ENCODE measurements at places on chromosomes 12 and 14.

GRCh38 chr12:53866727-53867126 lies 71.9 kb upstream of the HOXC13 start:
- no peak for DNase-seq

GRCh38 chr12:92908108-92908507 lies 21.0 kb downstream of the EEA1 start:
- DNase-seq: no peak

DNA sequence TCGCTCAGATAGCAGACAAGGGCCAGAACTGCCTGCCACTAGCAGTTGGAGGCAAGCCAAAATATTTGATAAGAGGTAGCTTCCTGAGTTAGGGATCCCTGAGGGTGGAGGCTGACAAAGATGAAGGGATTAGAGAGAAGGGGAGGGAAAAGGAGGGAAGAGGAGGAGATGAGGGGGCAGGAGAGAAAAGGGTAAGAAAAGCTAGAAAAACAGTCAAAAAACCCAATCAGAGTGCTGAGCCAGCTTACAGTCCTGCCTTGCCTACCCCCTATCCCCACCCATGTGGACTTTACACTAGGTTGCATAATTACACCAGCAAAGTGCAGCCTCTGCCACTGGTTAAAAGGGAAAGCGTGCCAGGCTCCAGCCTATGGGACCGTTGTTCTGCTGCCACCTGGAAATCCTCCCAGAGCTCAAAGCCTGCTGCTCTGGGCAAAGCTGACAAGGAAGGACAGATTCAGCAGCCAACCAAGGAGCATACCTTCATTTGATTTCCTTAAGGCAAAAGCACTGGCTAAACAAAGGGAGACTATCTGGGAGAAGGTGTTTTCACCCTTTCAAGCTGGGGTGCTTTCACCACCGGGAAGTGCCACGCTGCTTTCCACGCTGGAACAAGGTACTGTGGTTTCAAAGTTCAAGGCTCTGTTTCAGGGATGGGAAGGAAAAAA lies 3.8 kb upstream of the NUMB start:
- DNase-seq: no peak

GRCh38 chr14:104687601-104688504 lies 1.6 kb upstream of the INF2 start:
- DNase-seq: peak; percentile 80

- no peak for DNase-seq
These were observed 27.3 kb downstream of the FRS2 start for GRCh38 chr12:69497308-69498026.

- no peak for DNase-seq
These were observed 51.4 kb downstream of the VCPKMT start for GRCh38 chr14:50064993-50065392.

GRCh38 chr12:5884285-5884684 lies 60.8 kb downstream of the ANO2 start:
- no peak for DNase-seq

GRCh38 chr12:92654929-92655328 lies 47.9 kb upstream of the PLEKHG7 start:
- peak; percentile 65 for DNase-seq

GRCh38 chr14:52283099-52283498 lies 15.6 kb downstream of the PTGDR start:
- DNase-seq: no peak

DNA sequence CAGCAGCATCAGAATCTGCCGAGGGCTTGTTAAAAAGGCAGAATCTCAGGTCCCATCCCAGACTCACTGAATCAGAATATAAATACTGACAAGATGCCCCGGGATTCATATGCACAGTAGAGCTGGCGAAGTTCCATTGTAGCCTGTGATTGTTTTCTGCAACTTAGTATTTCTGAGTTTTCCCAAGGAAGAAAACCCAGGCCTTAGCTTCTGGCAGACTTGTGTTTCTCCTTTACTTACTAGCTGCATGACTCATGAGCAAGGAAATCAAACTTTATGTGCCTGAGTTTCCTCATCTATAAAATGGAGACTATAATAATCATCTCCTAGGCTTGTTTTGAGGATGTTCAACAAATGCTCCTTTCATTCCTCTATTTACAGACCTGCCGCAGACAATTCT lies 278.5 kb upstream of the PLEKHG7 start:
- DNase-seq: no peak

GRCh38 chr12:15244926-15245325 lies 23.7 kb upstream of the RERG start:
- no peak for DNase-seq

DNA sequence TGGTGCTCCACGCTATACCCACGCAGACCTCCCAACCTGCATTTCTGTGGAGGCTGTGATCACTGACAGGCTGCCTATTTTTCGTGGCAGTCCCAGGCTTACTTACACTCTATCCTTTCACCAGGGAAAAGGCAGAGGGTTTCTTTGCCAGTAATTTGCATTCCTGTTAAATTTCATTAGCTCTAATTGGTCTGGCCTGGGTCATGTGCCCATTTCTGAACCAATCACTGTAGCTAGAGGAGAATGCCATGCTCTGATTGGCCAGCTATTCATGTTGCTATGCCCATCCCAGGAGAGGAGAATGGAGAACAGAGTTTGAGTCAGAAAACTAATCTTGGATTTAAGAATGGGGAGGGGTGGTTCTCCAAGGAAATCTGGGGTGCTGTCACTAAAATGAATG lies 43.2 kb upstream of the TUNAR start:
- no peak for DNase-seq

DNA sequence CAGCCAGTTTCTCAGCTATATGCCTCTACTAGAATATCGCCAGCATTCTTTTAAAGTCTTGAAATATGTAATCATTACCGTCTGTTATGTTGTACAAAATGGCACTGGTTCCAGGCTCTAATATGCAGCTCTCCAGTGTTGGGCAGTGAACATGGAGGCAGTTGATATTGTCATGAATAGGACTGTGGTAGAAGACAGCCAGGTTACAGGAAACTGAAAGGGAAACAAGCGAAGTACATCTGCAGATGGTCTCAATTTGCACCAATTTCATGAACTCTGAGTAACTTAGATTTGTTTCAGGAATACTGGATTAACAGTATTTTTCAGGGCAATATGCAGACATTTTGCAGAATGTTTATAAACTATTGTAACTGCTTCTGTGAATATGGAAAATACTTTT lies 13.4 kb upstream of the KLHL42 start:
- DNase-seq: no peak

- DNase-seq: peak; percentile 42
These were observed 718 bp downstream of the CCDC92 start for GRCh38 chr12:123971770-123972456.

GRCh38 chr12:43131301-43131700 lies 420.7 kb downstream of the ADAMTS20 start:
- DNase-seq: peak; percentile 50

GRCh38 chr14:91732439-91732838 lies 553 bp upstream of the CATSPERB start:
- no peak for DNase-seq

GRCh38 chr12:54411391-54412241 lies 7.5 kb downstream of the ITGA5 start:
- DNase-seq: peak; percentile 73

GRCh38 chr14:20606190-20606901 lies 15.2 kb upstream of the RNASE12 start:
- peak; percentile 1 for DNase-seq

GRCh38 chr12:94338006-94338794 lies 121.5 kb downstream of the CEP83 start:
- DNase-seq: no peak

DNA sequence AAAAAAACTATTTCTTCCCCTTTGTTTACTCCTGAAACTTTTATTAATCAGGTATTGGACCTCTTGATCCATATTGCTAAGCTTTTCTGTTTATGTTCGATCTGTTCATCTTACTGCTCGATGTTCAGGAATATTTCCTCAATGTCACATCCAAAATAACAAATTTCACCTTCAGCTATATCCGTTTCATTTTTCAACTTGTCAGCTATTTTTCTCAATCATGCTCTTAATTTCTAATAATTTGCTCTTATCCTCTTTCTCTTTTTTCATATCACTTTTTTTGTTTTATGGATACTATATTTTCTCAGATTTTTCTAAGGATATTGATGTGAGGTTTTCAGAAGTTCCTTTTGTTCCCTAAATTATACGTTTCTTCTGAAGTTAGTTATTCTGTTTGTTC lies 29.8 kb downstream of the SLC38A4 start:
- no peak for DNase-seq

- DNase-seq: no peak
These were observed 165.1 kb downstream of the SLC38A4 start for GRCh38 chr12:46660719-46661109.

- DNase-seq: no peak
These were observed 2.3 kb downstream of the MMP14 start for GRCh38 chr14:22838631-22839041.

DNA sequence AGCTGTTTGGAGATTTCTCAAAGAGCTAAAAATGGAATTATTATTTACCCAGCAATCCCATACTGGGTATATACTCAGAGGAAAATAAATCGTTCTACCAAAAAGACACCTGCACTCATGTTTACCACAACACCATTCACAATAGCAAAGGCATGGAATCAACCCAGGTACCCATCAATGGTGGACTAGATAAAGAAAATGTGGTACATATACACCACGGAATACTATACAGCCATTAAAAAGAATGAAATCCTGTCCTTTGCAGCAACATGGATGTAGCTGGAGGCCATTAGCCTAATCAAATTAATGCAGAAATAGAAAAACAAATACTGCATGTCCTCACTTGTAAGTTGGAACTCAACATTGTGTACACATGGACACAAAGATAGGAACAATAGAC lies 37.9 kb downstream of the WBP11 start:
- no peak for DNase-seq

- peak; percentile 73 for DNase-seq
These were observed 25.5 kb upstream of the DTX1 start for GRCh38 chr12:113030875-113031525.

GRCh38 chr14:54796961-54797360 lies 105.7 kb downstream of the GCH1 start:
- DNase-seq: peak; percentile 60

- DNase-seq: no peak
These were observed 577 bp upstream of the TPCN1 start for GRCh38 chr12:113220593-113221180.

DNA sequence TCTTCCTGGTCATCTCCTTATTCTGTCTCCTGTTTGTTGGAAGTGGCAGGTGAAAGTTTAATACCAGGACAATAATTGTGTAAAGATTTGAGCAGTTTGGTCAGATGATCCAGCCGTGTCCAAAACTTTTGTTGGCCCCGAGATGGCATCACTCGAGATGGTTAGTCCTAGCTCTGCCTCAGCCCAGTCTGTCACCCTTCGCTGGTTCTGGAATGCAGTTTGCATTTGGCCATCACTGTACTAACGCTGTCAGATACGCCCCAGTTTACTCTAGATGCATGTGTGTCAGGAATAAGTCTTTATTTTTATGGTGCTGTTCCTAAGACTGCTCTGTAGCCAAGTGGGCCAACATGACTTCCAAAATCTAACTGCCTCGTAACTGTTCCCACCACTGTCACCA lies 79.6 kb downstream of the MOK start:
- DNase-seq: peak; percentile 66

Data from kidney glomerular epithelial cell (primary cell).